ENCODE measurements at places on chromosomes 11 and 22. TPM values are rescaled to one million over a fixed set of nuclear protein-coding genes. Genes with fewer than 3 reads are reported as not detected.

DNA sequence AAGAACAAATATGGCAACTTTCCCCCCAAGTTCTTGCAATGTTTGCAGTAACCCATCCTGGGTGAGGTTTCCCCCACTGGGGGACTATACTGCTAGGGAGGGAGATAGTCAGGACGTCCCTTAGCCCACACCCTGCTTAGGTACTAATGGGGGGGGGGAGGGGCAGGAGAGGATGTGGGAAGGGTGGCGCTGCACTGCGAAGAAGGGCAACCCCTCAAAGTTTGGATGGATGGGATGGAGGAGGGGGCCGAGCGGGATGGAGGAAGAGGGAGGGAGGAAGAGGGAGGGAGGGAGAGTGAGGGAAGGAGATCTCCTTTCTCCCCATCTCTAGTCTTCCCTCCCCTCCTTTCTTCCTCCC lies 100.6 kb upstream of the HSD17B12 start:
- no peak for DNase-seq
- peak overlapping the region; percentile 63 for H3K4me3 ChIP-seq
- H3K4me1 ChIP-seq: peaks cover 30% of the 10 kb centered on the region
- no peaks in the 10 kb centered on the region for H3K36me3 ChIP-seq
- no peak overlapping the region for H3K27ac ChIP-seq

DNA sequence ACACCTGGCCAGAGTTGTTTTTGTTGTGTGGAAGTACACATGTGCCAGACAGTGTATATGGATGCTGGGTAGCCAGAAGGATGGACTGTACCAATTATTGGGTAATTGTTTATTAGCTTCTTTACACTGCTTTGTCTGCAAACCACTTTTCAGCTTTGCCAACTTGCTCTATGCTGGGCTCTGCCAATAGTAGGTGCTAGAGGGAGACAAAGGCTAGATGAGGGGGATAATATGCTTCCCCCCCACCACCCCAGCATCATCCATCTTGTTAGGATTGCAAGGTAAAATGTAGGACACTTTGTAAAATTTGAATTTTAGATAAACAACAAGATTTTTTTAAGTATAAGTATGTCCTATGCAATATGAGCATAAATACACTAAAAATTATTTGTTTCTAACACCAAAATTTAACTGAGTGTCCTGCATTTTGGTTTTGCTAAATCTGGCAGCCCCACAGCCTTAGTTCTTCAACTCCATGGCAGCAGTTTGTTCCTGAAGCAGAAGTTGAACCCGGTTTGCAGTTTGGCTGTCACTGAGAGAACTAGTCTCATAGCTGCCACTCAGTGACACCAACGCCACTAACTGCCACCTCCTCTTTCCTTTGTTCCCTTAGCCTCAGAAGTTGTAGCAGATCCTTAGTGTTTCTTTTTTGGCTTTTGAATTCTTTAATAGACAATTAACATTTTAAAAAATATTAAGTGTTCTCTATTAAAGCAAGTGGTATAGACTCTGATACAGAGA lies 78.8 kb downstream of the CCDC81 start:
- no peak overlapping the region for H3K4me3 ChIP-seq
- H3K4me1 ChIP-seq: peaks cover 5% of the 10 kb centered on the region
- H3K36me3 ChIP-seq: no peaks in the 10 kb centered on the region
- H3K27me3 ChIP-seq: no peaks in the 10 kb centered on the region

DNA sequence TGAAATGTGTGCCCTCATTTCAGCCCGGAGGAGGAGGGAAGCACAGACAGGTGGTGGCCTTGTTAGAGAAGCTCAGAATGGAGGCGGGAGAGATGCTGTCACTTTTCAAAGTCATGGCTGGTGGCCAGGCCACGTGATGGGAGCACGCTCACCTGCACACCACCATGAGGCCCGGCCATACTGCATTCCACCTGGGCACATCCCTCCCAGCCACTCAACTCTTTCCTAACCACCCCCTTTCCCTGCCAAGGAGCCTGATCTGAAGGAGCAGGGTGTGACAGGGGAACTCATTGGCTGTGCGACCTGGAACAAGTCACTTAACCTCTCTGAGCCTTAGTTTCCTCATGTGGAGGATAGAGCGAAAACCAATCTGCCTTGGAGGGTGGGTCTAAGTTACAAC lies 364.5 kb downstream of the CTTN start:
- H3K27ac ChIP-seq: no peak overlapping the region
- H3K36me3 ChIP-seq: no peaks in the 10 kb centered on the region
- no peak overlapping the region for H3K4me3 ChIP-seq
- DNase-seq: no peak
- H3K4me1 ChIP-seq: no peaks in the 10 kb centered on the region
- no peaks in the 10 kb centered on the region for H3K27me3 ChIP-seq

DNA sequence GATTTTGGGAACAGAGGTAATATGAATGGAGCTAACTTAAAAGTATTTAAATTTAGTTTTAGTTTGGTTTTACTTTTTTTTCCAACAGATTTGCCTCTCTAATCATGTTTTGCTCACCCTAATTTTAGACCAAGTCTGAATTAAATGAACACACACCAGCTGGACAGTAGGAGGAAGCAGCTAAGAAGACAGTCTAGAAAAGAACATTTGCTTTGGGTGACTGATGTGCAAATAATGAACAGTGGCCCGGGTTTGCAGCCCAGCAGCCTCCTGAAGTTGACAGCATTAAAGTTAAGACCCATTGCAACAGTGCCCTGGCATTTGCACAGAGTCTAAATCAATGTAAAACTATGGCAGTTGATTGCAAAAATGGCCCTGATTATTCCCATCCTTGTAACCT lies 66.4 kb upstream of the SORL1 start:
- no peaks in the 10 kb centered on the region for H3K36me3 ChIP-seq
- no peak for DNase-seq
- no peak overlapping the region for H3K27ac ChIP-seq
- H3K4me3 ChIP-seq: no peak overlapping the region
- H3K27me3 ChIP-seq: no peaks in the 10 kb centered on the region

DNA sequence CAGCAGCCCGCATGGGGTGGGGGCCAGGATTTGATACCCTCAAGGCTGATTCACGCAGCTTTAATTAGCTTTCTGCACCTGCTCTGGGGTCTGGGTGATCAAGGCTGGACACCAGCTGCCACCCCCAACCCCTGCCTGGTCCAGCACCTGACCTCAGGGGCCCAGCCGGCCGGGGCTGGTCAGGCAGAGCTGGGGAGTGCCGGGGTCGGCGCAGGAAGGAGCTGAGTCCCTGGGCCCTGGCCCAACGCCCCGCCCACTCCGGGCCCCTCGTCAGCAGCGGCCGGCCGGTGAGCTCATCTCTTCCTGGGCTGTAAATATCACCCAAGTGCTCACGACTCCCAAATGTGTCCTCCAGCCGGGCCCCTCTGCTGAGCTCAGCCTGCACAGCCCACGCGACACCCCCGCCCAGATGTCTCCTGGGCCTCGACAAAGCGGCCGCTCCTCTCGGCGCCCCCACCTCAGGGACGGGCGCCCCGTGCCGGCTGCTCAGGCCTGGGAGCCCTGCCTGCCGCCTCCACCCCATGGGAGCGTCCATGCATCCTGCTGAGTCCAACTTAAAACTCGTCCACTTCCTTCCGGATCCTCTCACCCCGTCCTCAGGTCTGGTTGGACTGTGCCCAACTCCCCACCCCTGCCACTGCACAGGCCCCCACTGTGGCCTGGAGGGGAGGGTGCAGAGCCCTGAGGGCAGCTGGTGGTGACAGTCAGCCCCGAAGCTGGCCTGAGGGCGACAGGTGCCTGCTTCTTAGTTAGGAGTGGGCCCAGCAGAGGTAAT lies 29.0 kb downstream of the RTN4R start:
- DNase-seq: no peak
- H3K36me3 ChIP-seq: no peaks in the 10 kb centered on the region
- H3K27ac ChIP-seq: no peak overlapping the region
- no peak overlapping the region for H3K4me3 ChIP-seq
- peaks cover 27% of the 10 kb centered on the region for H3K4me1 ChIP-seq

GRCh38 chr11:110174645-110175310 lies 81.6 kb downstream of the ZC3H12C start:
- no peak overlapping the region for H3K4me3 ChIP-seq
- peaks cover 4% of the 10 kb centered on the region for H3K4me1 ChIP-seq
- H3K27ac ChIP-seq: no peak overlapping the region
- no peaks in the 10 kb centered on the region for H3K27me3 ChIP-seq
- no peaks in the 10 kb centered on the region for H3K36me3 ChIP-seq

GRCh38 chr11:120384476-120384875 lies 48.3 kb downstream of the ARHGEF12 start:
- H3K27me3 ChIP-seq: no peaks in the 10 kb centered on the region
- peaks cover 7% of the 10 kb centered on the region for H3K4me1 ChIP-seq
- H3K27ac ChIP-seq: no peak overlapping the region
- H3K36me3 ChIP-seq: no peaks in the 10 kb centered on the region

DNA sequence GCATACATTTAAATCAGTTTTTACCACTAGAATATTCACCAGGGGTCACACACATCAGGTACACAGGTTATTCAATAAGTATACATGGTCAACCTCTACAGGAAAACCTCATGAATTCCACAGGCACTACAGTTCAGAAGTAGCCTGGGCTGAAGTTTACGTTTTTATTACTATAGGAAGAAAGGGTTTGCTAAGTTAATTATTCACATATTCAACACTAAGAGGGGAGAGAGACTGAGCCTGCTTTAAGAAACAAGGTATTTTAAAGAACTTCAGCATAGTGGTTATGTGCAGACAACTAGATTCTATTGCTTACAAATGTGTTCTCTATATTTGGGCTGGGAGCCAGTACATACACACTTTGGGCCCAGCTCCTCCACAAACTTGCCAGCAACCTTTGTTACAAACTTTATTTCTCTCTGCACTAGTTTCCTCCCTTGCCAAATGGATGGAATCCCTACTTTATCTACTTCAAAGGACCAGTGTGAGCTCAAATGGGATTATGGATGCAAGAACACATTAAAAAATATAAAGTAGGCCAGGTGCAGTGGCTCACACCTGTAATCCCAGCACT lies 31.9 kb downstream of the IL18BP start:
- H3K27ac ChIP-seq: no peak overlapping the region
- H3K36me3 ChIP-seq: no peaks in the 10 kb centered on the region
- H3K27me3 ChIP-seq: no peaks in the 10 kb centered on the region
- H3K4me1 ChIP-seq: peaks cover 24% of the 10 kb centered on the region
- DNase-seq: no peak

DNA sequence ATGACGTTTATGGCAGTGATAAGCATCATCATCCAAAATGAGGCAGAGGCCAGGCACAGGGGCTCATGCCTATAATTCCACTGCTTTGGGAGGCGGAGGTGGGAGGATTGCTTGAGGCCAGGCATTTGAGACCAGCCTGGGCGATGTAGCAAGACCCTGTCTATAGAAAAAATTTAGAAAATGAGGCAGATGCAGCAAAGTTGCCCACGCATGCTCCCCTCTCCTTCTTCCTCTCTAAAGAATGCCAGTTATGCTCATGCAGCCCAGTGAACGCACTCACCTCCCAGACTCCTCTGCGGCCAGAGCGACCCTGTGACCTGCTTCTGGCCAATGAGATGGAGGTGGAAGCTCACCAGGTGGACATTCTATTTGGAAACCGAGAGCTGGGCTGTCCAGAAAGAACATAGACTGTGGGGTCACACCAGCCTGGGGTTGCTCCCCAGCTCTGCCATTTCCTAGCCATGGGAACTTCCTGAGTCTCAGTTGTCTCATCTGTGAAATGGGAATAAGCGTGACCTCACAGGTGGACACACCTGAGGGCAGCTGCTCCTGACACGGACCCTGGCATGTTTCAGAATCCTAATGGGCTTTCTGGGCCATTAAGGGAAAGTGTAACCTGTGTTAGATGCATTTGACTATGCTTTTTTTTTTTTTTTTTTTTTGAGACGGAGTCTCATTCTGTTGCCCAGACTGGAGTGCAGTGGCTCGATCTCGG lies 44.9 kb downstream of the MCM5 start:
- H3K4me3 ChIP-seq: no peak overlapping the region
- no peak overlapping the region for H3K27ac ChIP-seq
- H3K36me3 ChIP-seq: no peaks in the 10 kb centered on the region
- H3K27me3 ChIP-seq: no peaks in the 10 kb centered on the region

DNA sequence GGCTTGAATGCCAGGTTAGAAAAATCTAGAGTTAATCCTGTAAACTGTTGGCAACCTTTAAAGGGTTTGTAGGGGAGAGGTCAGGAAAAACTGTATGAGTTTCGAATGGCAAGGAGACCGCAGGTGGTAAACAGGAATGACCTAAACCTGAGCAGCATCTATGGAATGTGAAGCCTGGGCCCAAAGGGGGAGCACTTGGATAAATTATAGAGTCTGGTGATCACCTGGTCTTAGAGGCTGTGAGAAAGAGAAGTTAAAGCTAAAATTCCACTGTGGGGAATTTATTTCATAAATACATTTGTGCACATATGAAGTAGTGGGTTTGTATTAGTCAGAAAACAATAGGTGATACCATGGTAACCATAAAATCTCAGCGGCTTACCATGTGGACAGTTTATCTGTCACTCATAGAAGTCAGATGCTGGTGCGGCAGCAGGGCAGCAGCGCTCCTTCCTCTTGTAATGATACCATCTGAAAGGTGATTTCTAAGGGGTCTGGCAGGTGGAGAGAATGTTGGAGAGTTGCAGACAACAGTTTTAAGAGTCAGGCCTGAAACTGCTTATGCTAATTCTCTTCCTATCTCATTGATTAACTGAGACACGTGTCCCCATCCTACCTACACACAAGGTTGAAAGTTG lies 1104.4 kb upstream of the CCDC90B start:
- H3K4me3 ChIP-seq: no peak overlapping the region
- H3K27ac ChIP-seq: no peak overlapping the region
- H3K27me3 ChIP-seq: no peaks in the 10 kb centered on the region
- DNase-seq: no peak
- H3K36me3 ChIP-seq: no peaks in the 10 kb centered on the region

The TSGA10IP gene
- total RNA-seq: 5.4 TPM

The MMP8 gene
- total RNA-seq: 2.0 TPM

The FERMT3 gene
- total RNA-seq: 8.2 TPM

The TH gene
- total RNA-seq: 1.1 TPM

All from testis (tissue), 5 donors.